Heart right ventricle (tissue), 16 donors: ENCODE measurements at places on chromosomes 11 and 22. TPM values are rescaled to one million over a fixed set of nuclear protein-coding genes. Genes with fewer than 3 reads are reported as not detected.

DNA sequence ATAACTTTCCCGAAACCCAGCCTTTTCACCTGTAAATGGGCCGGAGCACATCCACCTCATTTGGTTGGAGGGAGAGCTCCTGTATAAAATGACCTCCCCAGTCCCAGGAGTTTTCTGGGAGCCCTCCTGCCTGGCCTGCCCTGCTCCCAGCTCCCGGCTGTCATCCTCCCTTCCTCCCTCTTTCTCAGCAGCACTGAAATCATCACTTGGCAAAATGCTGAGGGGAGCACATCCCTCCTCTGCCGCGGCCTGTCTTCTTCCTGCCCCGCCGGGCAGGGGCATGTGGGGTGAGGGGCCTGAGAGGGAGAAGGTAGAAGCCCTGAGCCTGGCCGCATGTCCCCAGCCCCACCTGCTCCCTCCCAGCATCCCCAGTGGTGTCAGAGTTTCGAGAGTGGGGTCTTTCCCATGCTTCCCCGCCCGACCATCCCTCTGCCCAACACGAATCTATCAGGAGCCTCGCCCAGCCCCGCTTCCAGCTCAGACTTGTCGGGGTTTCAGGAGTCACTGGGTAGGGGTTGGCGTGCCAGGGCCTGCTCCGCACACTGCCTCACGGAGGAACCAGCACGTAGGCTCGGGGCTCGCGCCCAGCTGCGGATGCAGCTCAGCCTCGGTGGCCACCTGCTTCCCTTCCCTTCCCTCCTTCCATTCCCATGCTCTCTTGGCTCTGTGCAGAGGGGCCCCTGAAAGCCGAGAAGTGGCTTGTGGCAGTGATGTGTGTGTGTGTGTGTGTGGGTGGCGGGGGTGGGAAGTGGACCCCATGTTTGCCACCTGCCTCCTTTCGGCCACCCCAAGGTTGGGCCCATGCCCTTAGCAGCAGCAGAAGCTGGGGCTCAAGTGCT lies 37.1 kb downstream of the NECTIN1 start:
- no peak for DNase-seq

DNA sequence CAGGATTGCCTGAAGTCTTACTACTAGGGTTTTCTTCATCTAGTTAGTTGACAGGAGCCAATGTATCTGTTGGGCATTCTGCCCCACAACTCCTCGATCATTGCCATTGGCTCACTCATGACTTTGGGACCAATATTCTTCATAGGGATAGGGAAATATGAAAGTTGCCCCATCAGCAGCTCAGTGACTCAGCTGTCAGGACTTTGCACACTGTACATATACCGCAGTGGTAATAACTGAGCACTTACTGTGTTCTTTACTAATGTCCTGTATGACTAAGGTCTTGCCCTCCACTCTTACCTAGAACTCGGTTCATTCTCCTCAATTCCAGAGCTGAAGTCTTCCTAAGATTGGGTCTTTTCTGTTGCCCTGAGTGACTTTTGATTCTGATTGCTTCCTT lies 46.8 kb upstream of the PGR start:
- no peak for DNase-seq

DNA sequence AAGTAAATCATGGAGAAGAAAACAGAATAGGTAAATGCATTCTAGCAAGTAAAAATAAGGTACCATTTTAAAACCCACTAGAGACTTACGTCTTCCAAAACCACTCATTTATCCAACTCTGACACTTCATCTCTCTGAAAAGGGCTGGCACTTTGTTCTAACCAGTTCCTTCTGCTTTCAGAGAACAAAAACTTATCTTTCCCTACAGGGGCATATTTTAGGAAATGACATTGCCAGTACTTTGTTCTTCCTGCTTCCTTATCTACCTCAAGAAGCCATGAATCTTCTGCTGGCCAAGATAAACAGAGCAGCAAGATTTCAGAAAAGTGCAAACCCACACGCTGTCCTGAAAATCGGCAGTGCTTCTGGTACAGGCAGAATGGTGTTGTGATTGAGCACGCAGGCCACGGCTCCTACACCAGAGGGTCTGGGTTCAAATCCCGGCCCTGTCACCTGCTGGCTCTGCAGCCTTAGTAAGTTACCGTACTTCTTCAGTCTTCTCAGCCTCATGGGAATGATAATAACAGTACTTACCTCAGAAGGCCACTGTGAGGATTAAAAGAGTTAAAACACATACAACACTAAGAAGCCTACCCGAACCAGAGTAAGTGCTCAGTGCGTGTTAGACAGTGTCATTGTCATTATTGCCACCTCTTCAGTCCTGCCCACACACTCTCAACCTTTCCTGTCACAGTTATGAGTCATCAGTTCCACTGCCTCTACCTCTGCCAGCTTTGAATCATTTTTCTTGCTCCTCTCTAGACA lies 11.0 kb downstream of the MPZL3 start:
- DNase-seq: no peak

DNA sequence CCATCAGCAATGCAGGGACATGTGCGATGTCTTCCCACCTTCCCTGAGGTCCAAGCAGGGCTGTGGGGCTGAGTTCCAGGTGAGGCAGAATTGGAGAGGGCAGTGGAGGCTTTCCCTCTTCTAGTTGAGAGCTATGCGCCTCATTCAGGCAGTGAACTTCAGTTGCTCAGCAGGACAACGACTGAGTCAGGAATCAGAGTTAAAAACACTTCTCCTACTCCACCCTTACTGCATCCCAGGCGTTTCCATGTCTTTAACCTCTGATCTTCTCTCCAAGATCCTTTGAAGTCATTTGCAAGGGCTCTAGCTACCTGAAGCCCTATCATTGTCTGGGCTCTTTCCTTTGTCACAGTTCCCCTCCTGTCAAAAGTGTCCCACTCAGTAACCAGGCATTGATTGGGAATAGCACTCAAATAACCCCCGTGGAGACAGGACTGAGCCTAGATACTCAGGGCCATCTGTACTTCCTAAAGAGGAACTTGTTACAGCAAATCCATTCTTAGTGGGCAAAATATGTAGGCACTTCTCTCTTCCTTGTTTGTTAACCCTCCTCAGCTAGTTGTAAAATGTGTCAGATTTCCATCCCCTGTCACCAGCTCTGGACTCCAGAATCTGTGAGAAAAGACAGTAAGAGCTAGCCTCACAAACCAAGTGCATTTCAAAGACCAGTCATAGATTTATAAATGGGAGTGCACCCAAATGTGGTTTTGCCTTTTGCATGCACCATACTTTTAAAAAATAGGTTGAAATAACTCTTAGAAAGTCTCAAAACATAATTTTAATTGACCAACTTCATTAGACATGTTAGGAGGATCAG lies 72.5 kb upstream of the MYO18B start:
- no peak for DNase-seq

NF2 gene
- 32.2 TPM for polyA plus RNA-seq

INS gene
- not detected for polyA plus RNA-seq

MAJIN gene
- polyA plus RNA-seq: not detected

GRCh38 chr11:66891851-66892660 lies 35.2 kb downstream of the LRFN4 start:
- no peak for DNase-seq

APOBEC3F gene
- polyA plus RNA-seq: 1.3 TPM

GRCh38 chr11:110182886-110183285 lies 89.7 kb downstream of the ZC3H12C start:
- no peak for DNase-seq

- DNase-seq: no peak
Observed at GRCh38 chr22:20674998-20675397, 98.9 kb upstream of the SERPIND1 start.

PAFAH1B2 gene
- polyA plus RNA-seq: 21.6 TPM

- no peak for DNase-seq
Observed at GRCh38 chr11:1831338-1832210, 3.2 kb upstream of the SYT8 start.

- DNase-seq: no peak
Observed at GRCh38 chr22:18056161-18056666, 21.6 kb upstream of the PEX26 start.

GRCh38 chr11:122711831-122712381 lies 56.4 kb downstream of the UBASH3B start:
- no peak for DNase-seq

GRCh38 chr11:72584293-72584938 lies 89.8 kb downstream of the PDE2A start:
- DNase-seq: peak; percentile 68

DNA sequence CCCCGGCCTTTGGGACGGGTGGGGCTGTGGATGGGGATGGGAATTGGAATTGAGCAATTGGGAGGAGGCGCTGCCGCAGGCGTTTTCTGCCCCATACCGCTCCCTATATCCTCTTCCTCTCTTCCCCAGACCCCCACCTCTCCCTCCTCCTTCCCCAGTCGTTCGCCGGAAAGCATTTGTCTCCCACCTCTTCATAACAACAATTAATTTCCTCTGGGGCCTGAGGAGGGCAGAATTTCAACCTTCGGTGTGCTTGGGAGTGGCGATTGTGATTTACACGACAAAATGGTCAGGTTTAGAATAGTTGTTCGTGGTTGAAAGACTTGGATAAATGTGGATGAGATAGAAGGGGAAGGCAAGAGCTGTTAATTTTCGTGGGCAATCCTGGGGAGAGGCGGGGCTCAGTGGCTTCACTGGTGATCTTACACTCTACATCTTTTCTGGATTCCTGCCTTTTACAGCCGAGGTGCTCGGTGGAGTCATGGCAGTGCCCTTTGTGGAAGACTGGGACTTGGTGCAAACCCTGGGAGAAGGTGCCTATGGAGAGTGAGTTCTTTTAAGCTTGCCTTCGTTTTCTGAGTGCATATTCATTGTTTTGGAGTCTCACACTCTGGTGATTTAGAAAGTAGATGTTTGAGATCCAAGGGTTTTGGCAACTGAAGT lies 1.5 kb downstream of the CHEK1 start:
- DNase-seq: no peak

- no peak for DNase-seq
Observed at GRCh38 chr11:34004236-34004635, 47.3 kb upstream of the CAPRIN1 start.

- DNase-seq: no peak
Observed at GRCh38 chr11:79156031-79156430, 284.8 kb downstream of the TENM4 start.

- DNase-seq: no peak
Observed at GRCh38 chr11:75265851-75266531, 25.4 kb downstream of the TPBGL start.

DNA sequence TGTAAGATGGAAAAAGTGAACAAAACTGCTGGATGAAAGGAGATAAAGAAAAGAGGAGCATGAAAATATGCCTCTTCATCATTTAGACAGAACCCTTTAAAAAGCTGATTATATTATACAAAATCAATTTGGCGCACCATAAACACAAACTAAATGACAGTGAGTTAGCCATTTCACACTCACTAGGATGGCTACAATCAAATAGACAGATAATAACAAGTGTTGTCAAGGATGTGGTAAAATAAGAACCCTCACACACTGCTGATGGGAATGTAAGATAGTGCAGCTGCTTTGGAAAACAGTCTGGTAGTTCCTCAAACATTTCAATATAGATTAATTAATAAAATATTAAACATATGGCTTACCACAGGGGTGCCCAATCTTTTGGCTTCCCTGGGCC lies 99.7 kb downstream of the CWF19L2 start:
- no peak for DNase-seq

DNA sequence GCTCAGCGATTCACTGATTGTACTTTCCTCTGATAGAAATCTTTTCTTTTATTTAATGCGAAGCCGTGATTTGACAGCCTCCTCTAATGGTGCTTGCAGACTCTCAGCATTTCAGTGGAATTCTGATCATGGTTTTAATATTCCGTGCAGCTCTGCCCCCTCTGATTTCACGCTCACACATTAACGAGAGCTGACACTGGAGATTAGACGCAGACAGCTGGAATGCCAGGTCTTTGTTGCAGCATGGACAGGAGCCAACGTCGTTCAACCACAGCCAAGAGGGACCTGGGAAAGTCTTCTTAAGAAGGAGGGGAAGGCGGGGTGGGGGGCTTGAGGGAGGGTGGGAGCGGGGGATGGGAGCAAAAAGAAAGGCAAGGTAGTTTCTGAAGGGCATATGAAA lies 186.4 kb downstream of the BLID start:
- DNase-seq: peak; percentile 35

DNA sequence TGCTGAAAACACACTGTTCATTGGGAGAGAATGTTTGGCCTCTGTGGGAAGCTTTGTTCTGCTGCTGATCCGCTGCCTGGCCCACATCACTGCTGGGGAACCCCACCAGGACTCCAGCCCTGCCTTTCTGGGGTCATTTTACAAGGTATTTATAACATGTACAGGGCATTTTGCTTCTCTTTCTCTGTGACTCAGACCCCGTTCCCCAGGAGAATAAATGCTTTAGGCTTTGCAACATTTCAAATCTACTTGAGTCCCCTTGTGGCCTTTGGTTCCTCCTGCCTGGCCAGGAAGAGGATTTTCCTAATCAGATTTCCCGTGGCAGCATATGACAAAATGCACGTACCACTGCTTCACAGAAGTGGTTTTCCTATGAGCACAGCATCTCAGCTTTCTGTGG lies 43.0 kb downstream of the BTG4 start:
- DNase-seq: no peak

DNA sequence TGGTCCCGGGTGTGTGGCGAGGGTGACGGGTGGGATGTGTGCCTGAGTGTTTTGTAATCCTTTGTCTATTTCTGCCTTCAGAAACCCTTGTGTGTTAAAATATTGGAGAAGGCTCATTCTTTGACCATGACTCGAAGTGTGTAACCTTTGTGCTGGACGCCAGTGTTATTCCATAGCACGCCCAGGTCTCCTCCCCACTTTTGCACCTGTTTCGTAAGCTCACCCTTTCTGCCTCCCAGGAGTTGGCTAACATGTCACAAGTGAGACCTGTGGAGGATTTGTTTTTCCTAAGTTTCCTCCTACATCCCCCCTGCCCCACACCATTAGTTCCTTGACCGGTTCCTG lies 382 bp downstream of the C11orf54 start:
- DNase-seq: peak; percentile 29

TMEM123 gene
- polyA plus RNA-seq: 18.7 TPM

OR5T3 gene
- polyA plus RNA-seq: not detected

DNA sequence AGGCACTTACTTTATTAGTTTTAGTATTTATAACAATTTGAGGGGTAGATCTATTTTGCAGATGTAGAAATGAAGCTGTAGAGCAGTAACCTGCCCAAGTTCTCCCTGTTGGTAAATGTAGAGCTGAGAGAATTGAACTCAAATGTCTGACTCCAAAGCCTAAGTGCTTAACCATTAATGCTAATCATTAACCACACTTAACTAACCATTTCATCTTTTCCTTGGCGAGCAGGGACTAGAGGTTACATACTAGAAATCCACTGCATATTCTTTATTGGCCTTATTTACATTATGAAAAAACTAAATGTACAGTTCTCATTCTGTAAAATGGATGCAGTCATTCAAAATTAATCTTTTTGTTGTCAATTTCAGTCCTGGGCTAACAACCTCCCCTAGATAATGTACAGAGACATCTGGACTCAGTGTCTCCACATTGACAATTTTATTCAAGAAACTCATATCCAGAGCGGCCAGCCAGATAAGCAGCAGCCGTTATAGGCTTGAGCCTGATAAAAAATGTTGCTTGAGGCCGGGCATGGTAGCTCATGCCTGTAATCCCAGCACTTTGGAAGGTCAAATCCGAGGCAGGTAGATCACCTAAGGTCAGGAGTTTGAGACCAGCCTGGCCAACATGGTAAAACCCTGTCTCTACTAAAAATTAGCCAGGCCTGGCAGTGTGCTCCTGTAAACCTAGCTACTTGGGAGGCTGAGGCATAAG lies 76.7 kb upstream of the PICALM start:
- no peak for DNase-seq

SHISA8 gene
- polyA plus RNA-seq: 0.16 TPM

- no peak for DNase-seq
Observed at GRCh38 chr11:131773626-131774025, 403.2 kb downstream of the NTM start.
